ENCODE measurements at places on chromosomes 3 and 15.

- no peak overlapping the region for H3K27ac ChIP-seq
- no peaks in the 10 kb centered on the region for H3K4me1 ChIP-seq
- H3K36me3 ChIP-seq: no peaks in the 10 kb centered on the region
- no peak for DNase-seq
- H3K27me3 ChIP-seq: no peaks in the 10 kb centered on the region
Observed at GRCh38 chr3:95609411-95609810, 1205.0 kb upstream of the EPHA6 start.

DNA sequence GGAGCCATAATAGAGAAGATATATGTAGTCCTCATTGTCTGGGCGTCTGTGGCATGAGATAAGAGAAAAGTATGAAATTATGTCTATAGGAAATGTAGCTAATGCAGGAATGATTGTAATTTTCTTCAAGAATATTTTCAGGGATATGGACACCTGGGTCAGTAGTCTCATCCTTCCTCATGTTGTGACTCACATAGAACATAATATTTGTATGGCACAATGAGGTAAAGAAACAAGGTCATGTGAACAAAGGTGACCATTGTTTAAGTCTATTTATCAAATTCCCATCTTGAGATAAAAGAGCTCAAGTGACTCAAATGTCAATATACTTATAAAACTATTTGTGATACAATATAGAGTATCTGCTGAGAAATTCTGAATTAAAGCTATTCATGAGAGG is 345.5 kb upstream of the ROBO1 start:
- H3K4me3 ChIP-seq: no peak overlapping the region
- H3K4me1 ChIP-seq: no peaks in the 10 kb centered on the region
- H3K27ac ChIP-seq: no peak overlapping the region
- H3K27me3 ChIP-seq: no peaks in the 10 kb centered on the region
- no peaks in the 10 kb centered on the region for H3K36me3 ChIP-seq
- DNase-seq: no peak

DNA sequence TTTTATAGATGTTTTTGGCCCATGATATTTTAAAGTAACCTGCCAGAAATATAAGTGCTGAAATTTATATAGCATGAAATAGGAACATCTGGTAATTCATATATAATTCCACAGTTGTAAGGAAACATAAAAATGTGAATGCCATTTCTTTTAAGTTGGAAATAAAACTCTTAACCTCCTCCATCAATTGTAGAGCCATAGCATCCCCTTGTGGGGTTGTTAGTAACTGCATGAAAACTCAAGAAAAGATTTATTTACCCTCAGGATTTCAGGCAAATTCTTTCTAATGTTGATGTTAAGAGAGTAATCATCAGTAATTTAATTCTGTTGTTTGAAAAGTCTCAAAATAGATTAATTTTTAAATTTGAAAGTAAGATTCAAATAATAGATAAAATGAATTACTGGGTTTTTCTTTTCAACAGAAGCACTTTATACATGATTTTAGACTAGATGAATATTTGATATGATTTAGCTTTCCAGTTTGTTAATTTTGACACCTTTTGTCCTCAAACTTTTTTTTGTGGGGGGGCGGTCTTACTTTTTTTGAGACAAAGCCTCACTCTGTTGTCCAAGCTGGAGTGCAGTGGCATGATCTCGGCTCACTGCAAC is 74.7 kb downstream of the RASA2 start:
- no peak overlapping the region for H3K27ac ChIP-seq
- H3K27me3 ChIP-seq: no peaks in the 10 kb centered on the region
- H3K36me3 ChIP-seq: peaks cover 10% of the 10 kb centered on the region
- H3K4me1 ChIP-seq: no peaks in the 10 kb centered on the region

DNA sequence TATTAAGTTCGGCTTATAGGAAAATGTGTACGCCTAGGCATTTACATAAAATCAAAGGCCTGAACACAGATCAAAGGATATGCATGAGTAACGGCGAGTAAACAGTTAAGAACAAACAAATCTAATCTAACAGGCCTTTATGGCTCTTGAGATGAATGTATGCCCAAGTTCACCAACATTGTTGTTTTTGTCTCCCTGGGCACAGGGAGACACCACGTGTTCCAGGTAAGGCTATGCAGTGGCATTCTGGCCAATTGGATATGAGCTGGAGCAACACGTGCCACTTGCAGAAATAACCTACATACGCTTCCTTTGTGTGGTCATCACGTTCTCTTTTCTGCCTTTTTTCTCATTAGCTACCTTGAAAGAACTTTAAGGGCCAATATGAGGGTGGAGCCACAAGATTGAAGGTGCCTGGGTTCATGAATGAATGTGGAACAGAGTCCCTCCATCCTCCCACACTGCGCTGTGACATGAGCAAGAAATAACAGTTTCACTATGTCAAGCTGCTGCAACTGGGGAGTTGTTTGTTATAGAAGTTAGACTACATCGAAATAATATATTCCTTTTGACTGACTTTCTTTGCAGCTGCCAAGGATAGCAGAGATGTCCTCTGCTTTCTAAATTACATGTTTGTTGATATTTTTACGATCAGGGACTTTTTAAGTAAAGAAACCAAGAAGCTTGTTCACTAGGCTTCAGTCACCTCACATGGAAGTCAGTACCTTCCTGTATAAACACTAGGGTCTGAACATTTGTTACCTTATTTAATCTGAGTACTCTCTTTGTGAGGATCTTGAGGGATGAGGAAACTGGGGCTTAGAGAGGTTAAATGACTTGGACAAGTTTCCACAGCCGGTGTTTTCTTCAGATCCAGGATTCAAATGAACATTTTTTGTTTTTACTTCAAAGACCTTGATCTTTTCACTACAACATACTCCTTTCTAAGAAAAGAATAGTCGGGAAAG is 427.5 kb upstream of the TBL1XR1 start:
- H3K36me3 ChIP-seq: no peaks in the 10 kb centered on the region
- no peaks in the 10 kb centered on the region for H3K27me3 ChIP-seq
- no peak for DNase-seq

DNA sequence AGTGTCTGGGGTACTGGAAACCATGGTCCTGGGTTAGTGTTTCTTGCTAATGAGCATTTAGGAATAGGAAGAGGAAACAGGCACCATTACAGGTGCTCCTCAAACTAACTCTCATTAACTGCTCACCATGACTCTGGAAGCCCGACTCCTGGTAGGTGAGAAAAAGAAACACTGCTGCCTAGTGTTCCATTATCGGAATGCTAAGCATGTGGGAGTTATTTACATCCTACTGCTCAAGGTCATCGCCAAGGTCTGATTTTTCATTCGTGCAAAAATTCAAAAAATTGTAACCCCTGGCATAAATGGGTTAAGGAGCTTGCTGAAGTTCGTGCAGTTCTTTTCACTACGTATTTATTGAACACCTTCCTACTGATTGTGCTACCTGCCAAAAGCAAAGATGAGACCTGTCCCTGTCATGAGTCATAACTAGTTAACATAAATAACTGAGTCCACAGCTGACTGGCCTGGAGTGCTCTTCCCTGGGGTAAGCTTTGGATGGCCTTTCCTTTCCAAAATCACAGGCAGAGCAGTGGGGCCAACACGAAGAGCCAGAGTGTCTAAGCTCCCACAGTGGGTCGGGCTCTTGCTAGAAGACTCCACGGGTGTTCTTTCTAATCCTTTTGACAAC is 22.7 kb upstream of the PAQR5 start:
- no peak overlapping the region for H3K4me3 ChIP-seq
- H3K27me3 ChIP-seq: no peaks in the 10 kb centered on the region
- H3K4me1 ChIP-seq: no peaks in the 10 kb centered on the region
- H3K27ac ChIP-seq: no peak overlapping the region

- no peaks in the 10 kb centered on the region for H3K27me3 ChIP-seq
- H3K27ac ChIP-seq: no peak overlapping the region
- H3K4me3 ChIP-seq: no peak overlapping the region
Observed at GRCh38 chr15:86661580-86661979, 581.9 kb downstream of the AGBL1 start.

GRCh38 chr3:8506571-8507061 is 5.0 kb downstream of the LMCD1 start:
- H3K27ac ChIP-seq: peak overlapping the region; percentile 91
- H3K4me1 ChIP-seq: peaks cover 44% of the 10 kb centered on the region
- no peak for DNase-seq
- no peaks in the 10 kb centered on the region for H3K27me3 ChIP-seq
- peaks cover 24% of the 10 kb centered on the region for H3K36me3 ChIP-seq

GRCh38 chr15:25946241-25946805 is 83.2 kb upstream of the ATP10A start:
- H3K4me3 ChIP-seq: no peak overlapping the region
- no peaks in the 10 kb centered on the region for H3K4me1 ChIP-seq
- no peak overlapping the region for H3K27ac ChIP-seq
- no peak for DNase-seq
- no peaks in the 10 kb centered on the region for H3K27me3 ChIP-seq
- no peaks in the 10 kb centered on the region for H3K36me3 ChIP-seq

DNA sequence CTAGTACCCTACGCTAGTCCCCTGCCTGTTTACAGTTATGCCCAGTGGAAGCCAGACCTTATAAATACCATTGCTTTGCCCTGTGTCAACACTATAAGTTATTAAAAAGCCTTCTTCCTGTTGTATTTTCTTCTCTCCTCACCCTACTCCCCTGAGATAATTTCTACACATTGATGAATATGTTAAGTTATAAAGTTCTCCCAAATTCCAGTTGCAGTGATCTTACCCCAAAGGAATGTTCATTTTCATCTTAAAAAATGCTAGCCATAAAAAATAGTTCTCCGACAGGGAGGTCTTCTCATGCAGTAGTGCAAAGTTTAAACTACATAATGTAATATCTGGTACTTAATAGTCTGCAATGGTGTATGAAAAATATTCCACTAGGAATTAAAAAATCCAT is 58.6 kb downstream of the MAP2K5 start:
- H3K27me3 ChIP-seq: no peaks in the 10 kb centered on the region
- no peak for DNase-seq
- no peak overlapping the region for H3K27ac ChIP-seq
- H3K36me3 ChIP-seq: peaks cover 13% of the 10 kb centered on the region
- H3K4me3 ChIP-seq: no peak overlapping the region
